ENCODE measurements at places on chromosomes 4 and X. TPM values are rescaled to one million over a fixed set of nuclear protein-coding genes. Genes with fewer than 3 reads are reported as not detected.

The SLC34A2 gene
- 88.3 TPM for total RNA-seq

The CNOT6L gene
- total RNA-seq = 35.8 TPM

The TMEM47 gene
- 28.5 TPM for total RNA-seq

The FRMD7 gene
- not detected for total RNA-seq

The ARHGAP4 gene
- total RNA-seq = 15.6 TPM

The FRMPD4 gene
- not detected for total RNA-seq

The EDA gene
- total RNA-seq = 10.6 TPM

The CFAP47 gene
- total RNA-seq = 2.4 TPM

The PAGE4 gene
- total RNA-seq = not detected

The SOWAHB gene
- total RNA-seq = 7.9 TPM

The RHOH gene
- total RNA-seq = 2.7 TPM

The ZMAT1 gene
- total RNA-seq = 34.9 TPM

The TLR6 gene
- total RNA-seq = 2.0 TPM

The TACR3 gene
- not detected for total RNA-seq

The SASH3 gene
- 7.3 TPM for total RNA-seq

The FSTL5 gene
- not detected for total RNA-seq

The OPHN1 gene
- 10.3 TPM for total RNA-seq

The BST1 gene
- total RNA-seq = 4.1 TPM

The ATP2B3 gene
- total RNA-seq = not detected

The ZCCHC18 gene
- total RNA-seq = 0.67 TPM

Data from thyroid gland (tissue), 4 donors.